ENCODE measurements at places on chromosomes 6 and 20. TPM values are rescaled to one million over a fixed set of nuclear protein-coding genes. Genes with fewer than 3 reads are reported as not detected.

- H3K4me1 ChIP-seq, result peaks cover 19% of the 10 kb centered on the region
- no peak overlapping the region for H3K4me3 ChIP-seq
- no peaks in the 10 kb centered on the region for H3K27me3 ChIP-seq
- DNase-seq, result no peak
Measured at GRCh38 chr6:35300848-35301247, 3.2 kb downstream of the DEF6 start.

- H3K4me1 ChIP-seq, result no peaks in the 10 kb centered on the region
- H3K27ac ChIP-seq, result no peak overlapping the region
- no peak overlapping the region for H3K4me3 ChIP-seq
Measured at GRCh38 chr20:53180928-53181362, 208.8 kb downstream of the TSHZ2 start.

DNA sequence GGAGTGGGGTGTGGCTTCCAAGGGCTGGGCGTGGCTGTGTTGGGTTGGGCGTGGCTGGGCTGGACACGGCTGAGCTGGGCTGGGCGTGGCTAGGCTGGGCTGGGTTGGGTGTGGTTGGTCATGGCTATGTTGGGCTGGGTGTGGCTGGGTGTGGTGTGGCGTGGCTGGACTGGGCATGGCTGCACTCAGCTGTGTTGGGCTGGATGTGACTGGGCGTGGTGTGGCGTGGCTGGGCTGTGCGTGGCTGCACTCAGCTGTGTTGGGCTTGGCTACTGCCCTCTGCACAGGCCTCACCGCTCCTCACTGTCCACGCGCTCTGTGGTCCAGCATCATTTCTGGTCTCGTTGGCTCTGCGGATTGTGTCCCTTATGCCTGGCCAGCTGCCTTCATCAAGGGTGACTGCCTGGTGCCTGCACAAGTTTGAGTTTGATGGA, 43.5 kb upstream of the SLCO4A1 start:
- no peaks in the 10 kb centered on the region for H3K27me3 ChIP-seq
- no peak overlapping the region for H3K4me3 ChIP-seq
- no peaks in the 10 kb centered on the region for H3K36me3 ChIP-seq
- H3K4me1 ChIP-seq, result peaks cover 8% of the 10 kb centered on the region

DNA sequence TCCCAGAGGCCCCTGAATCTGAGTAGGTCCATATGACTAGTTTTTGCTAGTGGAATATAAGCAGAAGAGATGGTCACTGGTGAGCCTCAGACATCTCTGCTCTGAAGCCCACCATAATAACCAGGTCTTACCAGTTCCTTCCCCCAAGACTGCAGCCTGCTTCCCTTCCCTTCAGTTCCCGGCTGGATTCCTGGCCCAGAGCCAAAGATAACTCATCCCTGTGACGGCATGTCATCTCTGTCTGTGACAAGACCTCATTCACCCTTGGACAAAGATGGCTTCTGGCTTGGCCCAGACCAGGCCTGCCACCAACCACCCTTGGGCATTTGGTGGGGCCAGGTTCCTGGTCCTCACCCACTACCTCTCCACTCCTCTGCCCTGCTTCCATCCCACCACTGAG, 145.5 kb upstream of the TOP1 start:
- DNase-seq, result no peak
- no peak overlapping the region for H3K27ac ChIP-seq
- H3K27me3 ChIP-seq, result no peaks in the 10 kb centered on the region
- no peaks in the 10 kb centered on the region for H3K36me3 ChIP-seq
- H3K4me3 ChIP-seq, result no peak overlapping the region
- H3K4me1 ChIP-seq, result no peaks in the 10 kb centered on the region

- H3K36me3 ChIP-seq, result no peaks in the 10 kb centered on the region
- no peaks in the 10 kb centered on the region for H3K27me3 ChIP-seq
- H3K4me1 ChIP-seq, result no peaks in the 10 kb centered on the region
Measured at GRCh38 chr6:52937908-52938307, 28.4 kb upstream of the GSTA3 start.

DNA sequence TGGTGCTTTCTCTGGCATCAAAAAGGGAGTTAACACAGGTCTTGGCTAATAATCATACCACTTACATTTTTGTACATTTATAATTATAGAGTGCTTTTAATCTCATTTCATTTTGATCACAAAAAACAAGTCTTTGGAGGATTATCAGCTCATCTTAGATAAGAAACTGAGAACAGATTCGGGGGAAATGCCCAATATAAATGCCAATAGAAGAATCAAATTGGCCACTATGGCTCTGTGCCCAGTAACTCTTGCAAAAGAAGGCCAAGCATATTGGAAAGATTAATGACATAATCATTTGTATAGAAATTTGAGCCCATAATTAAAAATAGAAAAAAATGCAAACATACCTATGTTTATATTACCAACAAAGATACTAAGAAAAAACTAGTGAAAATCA, 42.5 kb downstream of the IPCEF1 start:
- H3K27ac ChIP-seq, result no peak overlapping the region
- no peak overlapping the region for H3K4me3 ChIP-seq
- no peaks in the 10 kb centered on the region for H3K27me3 ChIP-seq
- no peaks in the 10 kb centered on the region for H3K4me1 ChIP-seq
- DNase-seq, result no peak

Gene COL21A1
- total RNA-seq, result 65.9 TPM

Gene GNMT
- total RNA-seq, result 0.36 TPM

All from heart left ventricle (tissue), 16 donors.